Stimulated activated naive CD4-positive, alpha-beta T cell treated with Interleukin-2 at 50 U/mL for 16 hours (primary cell): ENCODE measurements at places on chromosomes 7 and 10.
A peak's percentile ranks its signal among the peaks of the same experiment; 100 is the strongest.

DNA sequence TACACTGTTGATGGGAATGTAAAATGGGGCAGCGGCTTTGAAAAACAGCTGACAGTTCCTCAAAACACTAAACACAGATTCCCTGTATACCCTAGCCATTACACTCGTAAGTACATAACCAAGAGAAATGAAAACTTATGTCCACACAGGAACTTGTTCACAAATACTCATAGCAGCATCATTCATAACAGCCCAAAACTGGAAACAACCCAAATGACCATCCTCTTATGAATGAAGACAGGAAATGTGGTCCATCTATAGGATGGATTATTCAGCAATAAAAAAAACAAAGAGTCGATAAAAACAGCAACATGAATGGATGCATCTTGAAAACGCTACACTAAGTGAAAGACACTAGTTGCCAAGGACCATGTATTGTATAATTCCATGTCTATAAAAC is 23.7 kb downstream of the NMT2 start:
- DNase-seq: no peak

- no peak for DNase-seq
Measured at GRCh38 chr10:49271346-49271745, 27.6 kb upstream of the C10orf71 start.

DNA sequence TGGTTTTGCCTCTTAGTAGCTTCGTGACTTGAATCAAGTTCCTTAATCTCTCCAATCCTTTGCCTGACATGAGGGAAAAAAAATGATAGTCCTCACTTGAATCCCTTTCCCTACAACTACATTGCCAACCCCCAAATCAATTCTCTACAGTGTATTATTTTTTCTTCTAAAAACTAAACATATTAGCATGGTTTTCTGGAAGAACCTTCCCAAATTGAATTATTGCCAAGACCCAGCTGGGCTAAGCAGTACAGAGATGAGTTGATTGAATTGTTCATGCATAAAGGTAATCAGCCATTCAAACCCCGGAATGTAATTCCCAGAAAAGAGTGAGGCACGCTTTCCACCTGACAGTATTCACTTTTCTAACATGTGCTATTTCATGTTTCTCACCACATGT is 155.6 kb upstream of the AGR3 start:
- no peak for DNase-seq

GRCh38 chr10:86888585-86889381 is 68.6 kb downstream of the MMRN2 start:
- DNase-seq: no peak

GRCh38 chr10:121519901-121520493 is 78.2 kb downstream of the FGFR2 start:
- DNase-seq: no peak

DNA sequence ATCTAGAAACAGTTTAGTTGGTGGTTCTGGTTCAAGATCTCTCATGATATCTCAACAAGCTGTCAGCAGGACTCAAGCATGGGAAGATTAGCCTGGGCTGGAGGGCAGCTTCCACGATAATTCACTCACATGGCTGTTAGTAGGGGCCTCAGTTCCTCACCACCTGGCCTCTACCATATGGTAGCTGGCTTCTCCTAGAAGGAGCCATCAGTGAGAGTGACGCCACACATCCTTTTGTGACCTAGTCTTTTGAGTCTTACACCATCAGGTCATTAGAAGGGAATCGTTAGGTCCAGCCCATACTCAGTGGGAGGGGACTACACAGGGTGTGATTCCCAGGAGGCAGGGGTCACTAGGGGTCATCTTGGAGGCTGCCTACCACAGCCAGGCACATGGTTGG is 239.3 kb upstream of the PLPP4 start:
- no peak for DNase-seq

DNA sequence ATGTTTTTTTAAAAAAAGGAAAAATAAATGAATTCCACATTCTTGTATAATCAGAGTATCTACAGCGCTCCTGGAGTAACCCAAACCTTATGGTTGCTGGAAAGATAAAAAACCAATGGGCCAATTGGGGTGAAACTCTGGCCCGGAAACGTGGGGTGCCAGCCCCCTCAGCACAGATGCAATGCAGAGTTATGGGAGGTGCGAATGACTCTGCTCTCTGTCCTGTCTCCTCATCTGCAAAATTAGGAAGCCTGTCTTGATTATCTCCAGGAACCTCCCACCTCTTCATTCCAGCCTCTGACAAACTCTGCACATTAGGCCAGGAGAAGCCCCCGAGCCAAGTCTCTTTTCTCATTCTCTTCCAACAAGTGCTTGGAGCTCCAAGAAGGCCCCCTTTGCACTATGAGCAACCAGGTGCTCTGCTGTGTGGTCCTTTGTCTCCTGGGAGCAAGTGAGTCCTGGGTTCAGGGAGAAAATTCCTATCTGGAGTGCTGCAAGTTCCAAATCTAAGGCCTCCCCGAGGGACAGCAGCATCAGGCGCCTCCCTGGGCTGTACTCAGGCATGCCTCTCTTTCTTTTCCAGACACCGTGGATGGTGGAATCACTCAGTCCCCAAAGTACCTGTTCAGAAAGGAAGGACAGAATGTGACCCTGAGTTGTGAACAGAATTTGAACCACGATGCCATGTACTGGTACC is 130.5 kb upstream of the PRSS1 start:
- no peak for DNase-seq

- DNase-seq: no peak
Measured at GRCh38 chr7:79520543-79520942, 67.1 kb upstream of the MAGI2 start.

- DNase-seq: no peak
Measured at GRCh38 chr7:70726951-70727378, 405.0 kb upstream of the GALNT17 start.

GRCh38 chr10:99312501-99312900 is 16.7 kb upstream of the CNNM1 start:
- DNase-seq: no peak

DNA sequence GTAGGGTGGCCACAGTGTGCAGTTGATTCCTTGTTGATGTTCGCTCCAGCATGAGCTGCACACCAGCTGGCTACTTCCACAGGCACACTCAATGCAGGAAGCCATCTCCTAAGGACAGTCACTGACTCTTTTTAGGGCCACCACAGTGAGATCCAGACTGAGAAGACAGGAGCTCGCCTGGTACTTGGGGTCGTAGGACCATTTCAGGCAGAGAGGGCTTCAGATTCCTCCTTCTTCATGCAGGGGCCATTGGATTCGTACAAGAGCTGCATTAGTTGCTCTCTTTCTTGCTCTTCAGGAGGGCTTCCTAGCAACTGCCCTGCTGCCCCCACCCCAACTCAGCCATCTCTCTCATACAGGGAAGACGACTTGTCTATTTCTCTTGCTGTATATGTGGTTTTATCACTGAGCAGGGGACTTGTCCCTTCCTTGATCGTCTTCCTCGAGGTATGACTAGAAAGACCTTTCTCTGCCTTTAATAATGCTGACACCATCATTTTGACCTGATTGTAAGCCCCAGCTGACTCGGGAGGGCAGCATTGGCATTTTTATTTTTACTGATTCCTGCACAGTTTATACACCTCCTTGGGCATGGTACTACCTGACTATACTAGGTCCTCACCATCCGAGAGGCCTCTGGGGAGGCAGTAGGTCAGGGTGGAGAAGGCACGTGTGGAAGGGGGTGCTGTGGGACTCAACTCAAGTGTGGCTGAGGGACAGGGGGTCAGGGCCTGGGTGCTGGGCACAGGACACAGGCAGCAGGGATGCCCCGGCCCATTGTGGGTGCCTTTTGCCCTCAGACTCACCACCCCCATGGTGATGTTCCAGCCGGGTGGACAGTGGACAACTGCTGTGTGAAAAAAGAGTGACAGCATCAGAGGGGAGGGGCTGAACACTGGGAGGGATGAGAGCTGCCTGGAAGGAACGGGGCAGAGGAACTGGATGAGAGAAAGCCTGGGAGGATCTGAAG is 136.7 kb upstream of the ZNF746 start:
- no peak for DNase-seq

- no peak for DNase-seq
Measured at GRCh38 chr7:101754424-101755159, 62.8 kb upstream of the CUX1 start.

DNA sequence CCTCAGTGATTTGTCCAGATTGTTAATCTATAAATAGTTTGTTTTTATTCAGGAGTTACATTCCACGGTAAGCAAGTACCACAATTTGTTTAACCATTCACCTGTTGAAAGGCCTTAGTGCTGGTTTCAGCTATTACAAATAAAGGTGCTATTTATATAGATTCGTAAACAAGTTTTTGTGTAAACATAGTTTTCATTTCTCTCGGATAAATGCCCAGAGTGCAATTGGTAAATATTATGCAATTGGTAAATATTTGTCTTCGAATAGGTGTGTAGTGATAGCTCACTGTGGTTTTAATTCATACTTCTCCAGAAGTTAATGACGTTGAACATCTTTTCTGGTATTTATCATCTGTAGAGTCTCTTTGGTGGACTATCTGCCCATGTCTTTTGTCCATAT is 76.4 kb upstream of the RSU1 start:
- DNase-seq: no peak

DNA sequence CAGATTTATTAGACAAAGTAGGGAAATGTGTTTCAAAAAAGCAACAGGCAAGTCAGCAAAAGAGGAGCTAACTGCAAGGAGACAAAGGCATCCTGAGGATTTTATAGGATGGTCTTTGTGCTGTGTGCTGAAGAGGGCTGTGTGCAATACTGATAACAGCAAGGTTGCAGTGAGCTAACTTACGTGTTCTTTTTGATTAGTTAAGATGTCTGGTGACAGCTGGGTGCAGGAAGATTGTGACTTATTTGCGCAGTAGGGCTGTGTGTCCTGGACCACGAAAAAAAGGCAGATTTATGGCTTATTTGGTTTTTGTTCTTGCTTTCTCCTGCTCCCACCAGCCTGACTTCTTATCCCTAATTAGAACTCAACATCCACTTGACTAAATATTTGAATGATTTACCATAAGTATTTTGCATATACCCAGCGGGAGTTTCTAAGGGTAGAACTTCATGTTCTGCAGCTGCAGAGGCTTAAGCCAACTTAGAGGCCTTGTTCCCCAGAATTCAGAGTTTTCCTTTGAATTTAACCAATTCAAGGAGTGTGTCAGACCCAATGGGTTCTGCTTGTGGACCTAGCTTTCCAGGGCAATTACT is 119.0 kb downstream of the ANKRD26 start:
- no peak for DNase-seq

DNA sequence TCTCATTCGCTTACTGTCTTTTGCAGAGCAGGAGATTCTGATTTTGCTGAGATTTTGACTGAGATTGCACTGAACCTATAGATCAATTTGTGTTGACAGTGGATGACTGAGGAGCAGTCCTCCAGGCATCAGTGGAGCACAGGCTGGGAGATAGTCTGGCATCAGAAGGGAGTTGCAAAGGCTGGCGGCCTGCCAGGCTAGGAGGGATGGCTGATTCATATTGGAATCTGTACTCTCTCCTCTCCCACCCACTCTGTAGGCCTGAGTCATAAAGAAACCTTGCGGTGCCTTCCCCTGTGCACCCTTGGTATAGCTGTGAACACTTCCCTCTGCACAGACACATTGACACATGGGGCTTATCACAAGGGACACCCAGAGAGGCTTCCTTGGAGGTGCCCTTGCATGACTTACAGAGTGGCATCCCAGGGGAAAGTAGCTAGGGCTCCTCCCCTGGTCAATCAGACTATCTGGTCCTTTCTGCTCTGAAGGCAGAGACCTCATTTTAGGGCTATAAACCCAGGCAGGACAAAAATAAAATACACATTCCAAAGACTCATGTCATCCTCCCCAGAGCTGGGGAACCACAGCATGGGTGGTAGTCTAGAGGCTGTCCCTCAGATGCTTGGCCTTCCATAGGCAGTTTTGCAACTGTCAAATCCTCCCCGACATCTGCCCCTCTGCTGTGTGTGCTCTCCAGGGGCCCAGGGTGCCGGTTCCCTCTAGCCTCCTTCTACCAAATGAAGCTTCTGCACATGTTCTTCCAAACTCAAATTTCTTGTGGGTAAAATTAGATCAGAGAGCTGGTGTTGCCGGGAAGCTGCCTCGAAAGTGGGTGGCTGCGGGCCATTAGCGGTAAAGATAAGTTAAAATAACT is 37.4 kb upstream of the EEPD1 start:
- DNase-seq: peak; percentile 81

DNA sequence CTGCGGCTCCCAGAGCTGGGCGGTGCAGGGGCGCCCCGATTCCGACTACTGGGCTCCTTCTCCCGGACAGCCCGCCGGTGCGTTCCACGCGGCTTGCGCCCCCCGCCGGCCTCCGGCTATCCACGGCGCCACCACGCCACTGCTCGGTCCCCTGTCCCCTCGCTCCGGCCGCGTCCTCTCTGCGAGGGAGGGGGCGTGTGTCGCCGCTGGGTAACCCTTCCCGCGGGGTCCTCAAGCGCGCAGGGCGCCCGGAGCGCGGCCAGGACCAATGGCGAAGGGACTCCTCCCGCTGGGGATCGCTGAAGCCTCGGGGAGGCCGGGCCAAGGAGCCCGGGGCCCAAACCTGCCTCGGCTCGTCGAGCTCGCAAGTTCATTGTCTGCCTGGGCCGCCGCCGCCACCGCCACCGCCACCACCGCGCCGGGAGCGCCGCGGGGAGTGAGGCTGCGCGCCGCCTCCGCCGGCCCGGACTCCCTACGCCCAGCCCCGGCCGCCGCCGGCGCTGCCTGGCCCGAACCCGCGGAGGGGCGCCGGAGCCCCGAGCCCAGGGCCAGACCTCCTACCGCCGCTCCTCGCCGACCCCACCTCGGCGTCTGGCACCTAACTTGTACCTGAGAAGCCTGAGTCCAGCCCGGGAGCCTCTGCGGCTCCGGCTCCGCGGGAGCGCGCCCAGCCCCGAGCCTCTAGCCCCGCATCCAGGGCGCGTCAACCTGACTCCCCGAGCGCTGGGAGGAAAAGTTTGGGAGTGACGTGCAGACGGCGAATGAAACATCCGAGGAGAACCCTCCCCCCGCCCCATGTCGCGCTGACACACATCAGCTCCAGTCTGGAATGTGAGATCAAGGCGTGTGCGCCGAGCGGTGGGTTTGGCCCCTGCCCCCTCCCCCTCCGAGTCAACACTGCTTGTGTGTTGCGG is at the start of gene CHST15:
Gene CHST15, minus strand, starts transcription at position 739 of the 914 bp plus-strand sequence. CDS start 47,386 bp downstream, outside the sequence.
- no peak for DNase-seq

DNA sequence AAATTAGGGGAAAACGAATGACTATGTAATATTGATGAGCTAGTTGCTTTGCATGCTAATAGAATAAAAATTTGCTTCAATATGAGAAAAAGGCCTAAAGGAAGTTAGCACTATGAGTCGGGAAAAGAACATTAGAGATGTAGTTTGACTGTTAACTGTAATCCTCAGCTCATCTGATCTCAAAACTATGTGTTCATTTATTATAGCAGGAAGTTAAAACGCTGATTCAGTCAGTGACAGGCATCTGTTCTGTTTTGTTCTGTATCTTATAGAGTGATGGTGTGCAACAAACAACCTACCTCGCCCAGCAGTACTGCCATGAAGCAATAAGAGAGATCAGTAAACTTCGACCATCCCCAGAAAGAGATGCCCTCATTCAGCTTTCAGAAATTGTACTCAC is 48.6 kb downstream of the PDSS1 start:
- no peak for DNase-seq
